Chondrocyte (in vitro differentiated cells): ENCODE measurements at places on chromosomes 7 and 10. TPM values are rescaled to one million over a fixed set of nuclear protein-coding genes. Genes with fewer than 3 reads are reported as not detected.

The FLNC gene
- total RNA-seq = 72.3 to 119 TPM (median 118 TPM) in 3 replicates

The SPACDR gene
- total RNA-seq = 0.42 to 0.87 TPM in 2 of 3 replicates, not detected in the other

GRCh38 chr10:12993595-12993994, 7.9 kb downstream of the CCDC3 start:
- peaks cover 22% of the 10 kb centered on the region for H3K36me3 ChIP-seq
- no peak overlapping the region for H3K27ac ChIP-seq
- no peak overlapping the region for H3K4me3 ChIP-seq

DNA sequence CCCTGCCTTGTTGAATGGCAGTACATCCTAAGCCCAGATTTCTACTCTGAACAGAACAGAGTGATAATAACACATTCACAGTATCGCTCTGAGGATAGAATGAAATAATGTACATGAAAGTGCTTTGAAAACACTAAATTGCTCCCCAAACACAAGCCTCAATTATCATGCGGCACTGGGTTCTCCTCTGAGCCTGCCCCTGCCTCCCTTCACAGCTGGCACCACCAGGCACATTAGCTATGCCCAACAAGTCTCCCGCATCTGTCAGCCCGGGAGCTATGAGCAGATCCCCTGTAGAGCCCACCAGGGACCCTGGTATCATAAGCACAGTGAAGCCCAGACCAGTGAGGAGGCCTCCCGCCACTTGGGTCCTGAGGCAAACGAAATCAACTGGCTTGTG, 405.5 kb downstream of the GRID1 start:
- no peak overlapping the region for H3K27ac ChIP-seq
- H3K36me3 ChIP-seq = peaks cover 1% of the 10 kb centered on the region
- no peak overlapping the region for H3K4me3 ChIP-seq
- peaks cover 4% of the 10 kb centered on the region for H3K27me3 ChIP-seq
- no peak for DNase-seq
- H3K4me1 ChIP-seq = no peaks in the 10 kb centered on the region

The SP4 gene
- 2.5 to 5.7 TPM (median 4.4 TPM) in 3 replicates for total RNA-seq

The ZMIZ2 gene
- 68.5 to 73.5 TPM (median 72.6 TPM) in 3 replicates for total RNA-seq

DNA sequence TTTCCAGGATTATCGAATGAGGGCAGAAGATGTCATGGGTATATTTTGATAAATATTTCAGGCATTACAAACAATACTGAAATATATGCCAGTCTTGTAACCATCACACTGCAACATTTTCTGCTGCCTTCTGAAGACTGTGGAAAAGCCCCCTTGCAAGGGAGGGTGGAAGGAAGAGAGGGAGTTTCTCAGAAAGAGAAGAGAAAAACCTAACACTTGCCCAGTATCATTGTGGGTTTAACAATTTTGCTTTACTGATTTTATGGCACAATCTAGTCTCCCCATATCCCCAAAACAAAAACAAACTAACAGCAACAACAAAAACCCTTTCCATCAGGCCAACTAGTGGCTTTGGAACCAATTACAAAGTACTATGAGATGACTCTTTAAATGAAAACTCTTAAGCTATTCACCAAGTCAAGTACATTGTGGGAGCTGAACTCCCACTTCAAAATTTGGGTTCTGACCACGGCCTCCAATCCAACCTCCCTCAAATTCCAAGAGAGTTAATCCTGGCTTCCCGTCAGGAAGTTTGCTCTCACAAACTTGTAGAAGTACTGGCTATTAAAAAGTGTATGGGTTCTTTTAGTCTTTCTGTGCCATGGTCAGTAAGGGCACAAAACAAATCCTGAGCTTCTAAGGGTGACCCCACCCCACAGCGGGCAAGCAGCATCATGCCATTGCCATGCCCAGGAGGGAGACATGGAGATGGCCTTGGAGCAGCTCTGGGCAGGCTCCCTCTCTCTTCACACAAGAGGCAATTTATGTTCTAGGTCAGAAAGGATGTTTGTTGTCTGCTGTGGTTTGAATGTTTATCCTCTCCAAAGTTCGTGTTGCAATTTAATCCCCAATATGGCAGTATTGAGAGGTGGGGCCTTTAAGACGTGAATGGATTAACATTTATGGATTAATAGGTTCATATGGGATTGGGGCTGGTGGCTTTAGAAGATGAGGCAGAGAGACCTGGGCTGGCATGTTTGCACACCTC, 96.3 kb downstream of the JAZF1 start:
- no peak for DNase-seq
- H3K4me3 ChIP-seq = no peak overlapping the region
- H3K4me1 ChIP-seq = peaks cover 42% of the 10 kb centered on the region
- H3K27ac ChIP-seq = peak overlapping the region; percentile 88
- H3K27me3 ChIP-seq = no peaks in the 10 kb centered on the region

The TMEM270 gene
- 0.25 TPM in 1 of 3 replicates, not detected in the others for total RNA-seq

The TWIST1 gene
- 26.5 to 31.8 TPM (median 26.9 TPM) in 3 replicates for total RNA-seq

The CPA2 gene
- total RNA-seq = not detected in 3 replicates

DNA sequence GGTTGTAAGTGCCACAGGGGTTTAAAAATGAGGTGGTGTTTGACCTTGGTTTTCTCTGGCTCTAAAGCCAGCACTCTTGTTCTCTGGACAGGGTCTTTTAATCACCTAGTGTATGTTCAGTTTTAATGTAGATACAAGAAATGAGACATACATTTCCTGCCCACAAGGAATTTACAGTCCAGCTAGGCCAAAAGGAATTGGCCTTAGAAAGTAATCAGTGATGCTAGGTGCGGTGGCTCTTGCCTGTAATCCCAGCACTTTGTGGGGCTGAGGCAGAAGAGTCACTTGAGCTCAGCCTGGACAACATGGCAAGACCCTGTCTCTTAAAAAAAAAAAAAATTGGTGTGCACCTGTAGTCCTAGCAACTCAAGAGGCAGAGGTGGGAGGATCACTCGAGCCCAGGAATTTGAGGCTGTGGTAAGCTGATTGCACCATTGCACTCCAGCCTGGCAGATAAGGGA, 100.2 kb downstream of the LRMDA start:
- no peak overlapping the region for H3K27ac ChIP-seq
- no peak for DNase-seq
- H3K27me3 ChIP-seq = peaks cover 13% of the 10 kb centered on the region
- H3K36me3 ChIP-seq = no peaks in the 10 kb centered on the region

GRCh38 chr7:149369497-149369896, 91.4 kb downstream of the ZNF777 start:
- H3K27me3 ChIP-seq = peaks cover 9% of the 10 kb centered on the region
- no peak overlapping the region for H3K4me3 ChIP-seq
- H3K4me1 ChIP-seq = no peaks in the 10 kb centered on the region
- H3K27ac ChIP-seq = no peak overlapping the region

DNA sequence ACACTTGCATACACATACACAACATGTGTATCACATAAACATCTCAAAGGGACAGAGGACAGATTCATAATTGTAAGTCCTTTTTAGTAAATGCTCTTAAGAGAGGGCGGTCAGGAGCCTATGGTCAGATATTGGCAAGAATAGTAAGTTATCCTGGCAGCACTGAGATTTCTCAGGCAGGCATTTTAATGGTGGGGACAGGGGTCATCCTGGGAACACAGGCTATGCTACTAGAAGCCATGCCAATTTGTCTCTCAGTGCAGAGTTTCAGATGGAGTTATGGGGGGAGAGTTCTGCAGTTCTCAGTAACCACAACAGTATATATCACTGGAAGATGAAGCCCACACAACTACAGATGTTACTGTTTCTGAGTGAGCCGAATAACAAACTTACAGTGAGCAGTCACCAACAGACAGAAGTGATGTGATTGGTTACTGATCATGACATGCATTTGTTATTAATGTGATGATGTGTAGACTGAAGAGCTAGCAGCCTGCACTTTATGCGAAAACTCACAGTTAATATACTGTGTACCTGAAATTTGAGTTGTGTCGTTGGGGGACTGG, 16.4 kb downstream of the ZNF487 start:
- no peak overlapping the region for H3K4me3 ChIP-seq
- DNase-seq = no peak
- H3K36me3 ChIP-seq = no peaks in the 10 kb centered on the region

GRCh38 chr10:3853547-3854303, 68.7 kb upstream of the KLF6 start:
- peak overlapping the region; percentile 98 for H3K27ac ChIP-seq
- no peak for DNase-seq
- no peaks in the 10 kb centered on the region for H3K27me3 ChIP-seq
- H3K4me3 ChIP-seq = peak overlapping the region; percentile 43

DNA sequence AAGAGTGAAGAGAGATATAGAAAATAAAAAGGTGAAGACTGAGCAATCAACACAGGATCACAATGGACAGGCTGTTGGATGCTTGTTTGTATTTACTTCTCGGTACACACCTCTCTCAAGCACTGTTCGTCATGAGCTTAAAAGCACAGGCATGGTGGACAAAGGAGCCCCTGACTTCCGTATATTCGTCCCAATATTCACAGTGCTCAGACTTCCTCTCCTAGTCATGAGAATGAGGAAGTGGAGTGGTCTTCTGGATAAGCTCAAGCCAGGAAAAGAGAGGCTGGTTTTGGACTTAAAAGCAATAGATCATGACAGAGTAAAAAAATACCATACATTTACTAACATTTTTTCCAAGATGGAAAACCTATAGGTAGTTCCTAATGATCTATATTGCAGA, 172.5 kb downstream of the SORCS1 start:
- H3K4me3 ChIP-seq = no peak overlapping the region
- H3K4me1 ChIP-seq = no peaks in the 10 kb centered on the region
- H3K27me3 ChIP-seq = peaks cover under 1% of the 10 kb centered on the region
- H3K36me3 ChIP-seq = no peaks in the 10 kb centered on the region
- no peak overlapping the region for H3K27ac ChIP-seq

DNA sequence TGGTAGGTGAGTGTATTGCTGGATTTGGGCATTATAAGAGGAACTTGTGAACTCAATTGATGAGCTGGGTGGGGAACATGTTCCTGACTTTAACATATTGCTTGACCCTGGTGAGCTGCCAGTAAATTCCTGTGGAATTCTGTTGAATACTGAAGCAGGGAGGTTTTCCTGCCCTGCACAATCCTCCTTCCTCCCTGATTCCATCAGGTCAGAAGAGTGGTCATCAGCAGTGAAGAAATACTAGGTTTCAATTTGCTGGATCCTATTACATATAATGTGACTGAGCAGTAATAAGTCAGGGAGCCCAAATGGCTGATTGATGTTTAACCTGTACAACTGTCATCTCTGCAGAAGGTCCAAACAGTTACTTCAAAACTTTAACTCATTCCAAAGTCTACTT, 581.2 kb downstream of the SUGCT start:
- no peaks in the 10 kb centered on the region for H3K27me3 ChIP-seq
- H3K4me1 ChIP-seq = peaks cover 74% of the 10 kb centered on the region
- no peak overlapping the region for H3K4me3 ChIP-seq

DNA sequence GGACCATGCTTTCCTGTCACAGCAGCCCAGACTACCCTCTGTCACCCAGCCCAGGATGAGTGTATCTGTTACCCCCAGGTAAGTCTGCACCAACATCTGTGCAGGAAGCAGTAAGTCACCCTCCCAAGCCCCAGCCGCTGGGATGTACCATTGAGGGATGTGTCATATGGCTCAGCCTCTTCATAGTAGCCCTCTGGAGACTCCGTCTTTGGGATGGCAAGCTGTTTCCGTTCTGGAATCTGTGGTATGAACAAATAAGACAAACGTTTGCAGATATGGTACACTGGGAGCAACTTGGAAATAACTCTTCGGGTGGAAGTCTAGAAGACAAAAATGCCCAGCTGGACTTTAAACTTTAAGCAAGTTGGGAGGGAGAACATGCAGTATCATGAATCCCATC, 81.3 kb downstream of the AFAP1L2 start:
- peaks cover 17% of the 10 kb centered on the region for H3K4me1 ChIP-seq
- DNase-seq = no peak
- no peaks in the 10 kb centered on the region for H3K27me3 ChIP-seq
- no peaks in the 10 kb centered on the region for H3K36me3 ChIP-seq
- peak overlapping the region; percentile 10 for H3K27ac ChIP-seq

- H3K27me3 ChIP-seq = no peaks in the 10 kb centered on the region
- H3K4me1 ChIP-seq = peaks cover 57% of the 10 kb centered on the region
- no peaks in the 10 kb centered on the region for H3K36me3 ChIP-seq
- no peak overlapping the region for H3K27ac ChIP-seq
Observed at GRCh38 chr10:132332433-132332754, 401 bp downstream of the LRRC27 start.

DNA sequence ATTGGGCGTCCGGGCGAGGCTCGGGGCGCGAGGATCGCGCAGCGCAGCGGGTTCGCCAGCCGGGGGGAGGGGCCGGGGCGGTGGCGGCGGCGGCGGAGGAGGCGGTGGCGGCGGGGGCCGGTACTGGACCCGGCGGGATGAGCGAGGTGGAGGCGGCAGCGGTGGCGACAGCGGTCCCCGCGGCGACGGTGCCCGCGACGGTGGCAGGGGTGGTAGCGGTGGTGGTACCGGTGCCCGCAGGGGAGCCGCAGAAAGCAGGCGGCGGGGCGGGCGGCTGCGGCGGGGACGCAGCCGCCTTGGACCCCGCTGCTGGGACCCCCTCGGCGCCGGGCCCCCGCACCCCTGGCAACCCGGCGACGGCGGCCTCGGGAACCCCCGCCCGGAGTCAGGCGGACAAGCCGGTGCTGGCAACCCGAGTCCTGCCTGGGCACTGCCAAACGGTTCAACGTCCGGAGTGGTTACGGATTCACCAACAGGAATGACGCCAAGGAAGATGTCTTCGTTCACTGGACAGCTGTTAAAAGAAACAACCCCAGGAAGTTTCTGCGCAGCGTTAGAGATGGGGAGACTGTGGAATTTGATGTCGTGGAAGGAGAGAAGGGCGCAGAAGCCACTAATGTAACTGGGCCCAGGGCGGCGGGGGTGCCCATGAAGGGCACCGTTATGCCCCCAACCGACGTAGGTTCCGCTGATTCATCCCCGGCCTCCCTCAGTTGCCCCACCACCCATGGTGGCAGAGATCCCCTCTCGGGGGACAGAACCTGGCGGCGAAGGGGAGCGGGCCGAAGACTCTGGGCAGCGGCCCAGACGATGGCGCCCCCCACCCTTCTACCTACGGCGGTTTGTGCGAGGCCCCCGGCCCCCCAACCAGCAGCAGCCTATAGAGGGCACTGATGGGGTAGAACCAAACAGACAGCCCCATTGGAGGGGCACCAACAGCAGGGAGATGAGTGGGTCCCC, 100.3 kb upstream of the CPXM2 start:
- H3K27me3 ChIP-seq = peaks cover 30% of the 10 kb centered on the region
- H3K4me3 ChIP-seq = peak overlapping the region; percentile 48
- DNase-seq = peak; percentile 80
- peaks cover 29% of the 10 kb centered on the region for H3K4me1 ChIP-seq

DNA sequence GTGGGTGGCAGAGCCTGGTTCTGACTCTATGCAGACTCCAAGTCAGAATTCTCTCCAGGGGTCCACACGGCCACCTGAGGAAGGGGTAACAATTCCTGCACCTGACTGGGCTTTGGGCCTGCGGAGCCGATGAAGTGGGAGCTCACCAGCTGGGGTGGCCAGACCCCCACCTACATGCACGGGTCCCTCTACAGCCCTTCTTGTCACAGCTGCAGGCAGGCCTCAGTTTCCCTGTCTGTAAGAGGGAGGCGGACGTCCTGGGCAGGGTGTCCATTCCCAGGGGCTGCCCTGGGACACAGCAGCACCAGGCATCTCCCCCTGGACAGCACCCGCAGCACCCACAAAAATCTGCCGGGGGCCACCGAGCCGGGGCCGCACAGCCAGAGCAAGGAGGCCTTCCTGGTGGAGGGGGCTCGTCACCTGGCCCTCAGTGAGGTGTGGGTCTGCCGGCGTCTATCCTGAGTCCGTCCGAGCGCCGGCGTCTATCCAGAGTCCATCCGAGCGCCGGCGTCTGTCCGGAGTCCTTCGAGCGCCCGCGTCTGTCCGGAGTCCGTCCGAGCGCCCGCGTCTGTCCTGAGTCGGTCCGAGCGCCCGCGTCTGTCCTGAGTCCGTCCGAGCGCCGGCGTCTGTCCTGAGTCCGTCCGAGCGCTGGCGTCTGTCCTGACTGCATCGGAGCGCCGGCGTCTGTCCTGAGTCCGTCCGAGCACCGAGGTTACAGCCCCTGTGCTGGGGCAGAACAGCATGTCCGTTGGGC, 65.1 kb downstream of the PDGFA start:
- no peak overlapping the region for H3K4me3 ChIP-seq
- peak; percentile 77 for DNase-seq
- no peak overlapping the region for H3K27ac ChIP-seq
- peaks cover 31% of the 10 kb centered on the region for H3K4me1 ChIP-seq
- no peaks in the 10 kb centered on the region for H3K36me3 ChIP-seq

The MYL10 gene
- 3.4 to 5.1 TPM (median 4.7 TPM) in 3 replicates for total RNA-seq
